ENCODE measurements at places on chromosomes 13 and 19. TPM values are rescaled to one million over a fixed set of nuclear protein-coding genes. Genes with fewer than 3 reads are reported as not detected.

GRCh38 chr19:1700733-1701663 lies 48.6 kb upstream of the TCF3 start:
- DNase-seq, result no peak

Gene PLEKHF1
- 1.8 TPM for total RNA-seq

Gene SRRM5
- total RNA-seq, result not detected

- DNase-seq, result no peak
Measured at GRCh38 chr19:38773469-38774177, at the start of gene LGALS7. Gene LGALS7 (minus strand): TSS chr19:38773517. CDS start chr19:38773492, 25 bp downstream.

Gene PRX
- total RNA-seq, result 4.3 TPM

DNA sequence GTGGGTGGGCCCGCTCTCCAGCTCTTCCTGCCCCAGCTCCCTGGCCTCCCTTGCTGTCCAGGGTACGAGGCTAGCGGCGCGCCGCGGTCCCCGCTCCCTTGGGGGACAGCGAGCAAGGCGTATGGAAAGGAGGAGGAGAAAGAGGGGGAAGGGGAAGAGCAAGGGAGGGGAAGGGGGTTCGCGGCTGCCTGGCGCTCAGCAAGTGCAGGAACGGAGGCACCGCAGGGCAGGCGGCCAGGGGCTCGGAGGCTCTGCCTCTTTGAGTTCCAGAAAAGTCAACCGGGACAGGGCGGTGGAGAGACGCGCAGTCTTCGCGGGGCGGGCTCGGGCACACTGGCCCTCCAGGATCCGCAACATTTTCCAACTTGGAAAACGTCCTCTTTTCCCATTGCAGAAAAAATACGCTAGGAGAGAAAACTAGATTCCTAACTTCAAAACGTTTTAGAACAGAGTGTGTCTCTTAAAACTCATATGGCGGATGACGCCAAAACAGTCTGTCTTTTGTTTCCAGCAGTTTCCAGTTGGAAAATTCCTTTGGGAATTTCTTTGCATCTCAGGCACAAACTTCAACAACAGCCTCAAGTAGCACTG lies 23.1 kb upstream of the TNFRSF19 start:
- DNase-seq, result no peak

GRCh38 chr13:45779901-45780300 lies 71.7 kb downstream of the SIAH3 start:
- no peak for DNase-seq

DNA sequence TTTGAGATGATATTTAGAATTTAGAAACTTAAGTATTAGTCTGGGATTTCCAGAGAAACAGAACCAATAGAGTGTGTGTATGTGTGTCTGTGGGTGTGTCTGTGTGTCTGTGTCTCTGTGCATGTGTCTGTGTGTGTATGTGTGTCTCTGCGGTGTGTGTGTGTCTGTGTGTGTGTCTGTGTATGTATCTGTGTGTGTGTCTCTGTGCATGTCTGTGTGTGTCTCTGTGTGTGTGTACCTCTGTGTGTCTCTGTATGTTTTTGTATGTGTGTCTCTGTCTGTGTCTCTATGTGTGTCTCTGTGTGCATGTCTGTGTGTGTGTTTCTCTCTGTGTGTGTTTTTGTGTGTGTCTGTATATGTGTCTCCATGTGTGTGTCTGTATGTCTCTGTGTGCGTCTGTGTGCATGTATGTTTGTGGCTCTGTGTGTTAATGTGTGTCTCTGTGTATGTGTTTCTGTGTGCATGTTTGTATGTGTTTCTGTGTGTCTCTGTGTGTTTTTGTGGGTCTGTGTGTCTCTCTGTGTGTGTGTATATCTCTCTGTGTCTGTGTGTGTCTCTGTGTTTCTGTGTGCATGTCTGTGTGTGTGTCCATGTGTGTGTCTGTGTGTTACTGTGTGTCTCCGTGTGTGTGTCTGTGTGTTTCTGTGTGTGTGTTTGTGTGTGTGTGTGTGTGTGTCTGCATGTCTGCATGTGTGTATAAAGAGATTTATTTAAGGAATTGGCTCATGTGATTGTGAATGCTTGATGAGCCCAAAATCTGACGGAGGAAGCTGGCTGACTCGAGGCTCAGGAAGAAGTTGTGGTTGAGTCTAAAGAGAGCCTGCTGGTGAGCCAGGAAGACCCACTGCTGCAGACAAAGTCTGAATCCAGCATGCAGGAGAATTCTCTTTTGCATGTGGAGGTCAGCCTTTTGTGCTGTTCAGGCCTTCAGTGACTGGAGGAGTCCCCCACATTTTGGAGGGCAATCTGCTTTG lies 22.2 kb downstream of the GPR42 start:
- no peak for DNase-seq

Gene AP1M1
- 2.0 TPM for total RNA-seq

GRCh38 chr13:98143157-98143553 lies 261 bp downstream of the FARP1 start:
- no peak for DNase-seq

Gene LIM2
- total RNA-seq, result not detected

GRCh38 chr13:40581277-40581579 lies 85.2 kb downstream of the FOXO1 start:
- no peak for DNase-seq

- DNase-seq, result peak; percentile 9
Measured at GRCh38 chr19:29375429-29376119, 150.2 kb upstream of the VSTM2B start.

- DNase-seq, result no peak
Measured at GRCh38 chr19:6429419-6430221, 3.9 kb downstream of the SLC25A41 start.

DNA sequence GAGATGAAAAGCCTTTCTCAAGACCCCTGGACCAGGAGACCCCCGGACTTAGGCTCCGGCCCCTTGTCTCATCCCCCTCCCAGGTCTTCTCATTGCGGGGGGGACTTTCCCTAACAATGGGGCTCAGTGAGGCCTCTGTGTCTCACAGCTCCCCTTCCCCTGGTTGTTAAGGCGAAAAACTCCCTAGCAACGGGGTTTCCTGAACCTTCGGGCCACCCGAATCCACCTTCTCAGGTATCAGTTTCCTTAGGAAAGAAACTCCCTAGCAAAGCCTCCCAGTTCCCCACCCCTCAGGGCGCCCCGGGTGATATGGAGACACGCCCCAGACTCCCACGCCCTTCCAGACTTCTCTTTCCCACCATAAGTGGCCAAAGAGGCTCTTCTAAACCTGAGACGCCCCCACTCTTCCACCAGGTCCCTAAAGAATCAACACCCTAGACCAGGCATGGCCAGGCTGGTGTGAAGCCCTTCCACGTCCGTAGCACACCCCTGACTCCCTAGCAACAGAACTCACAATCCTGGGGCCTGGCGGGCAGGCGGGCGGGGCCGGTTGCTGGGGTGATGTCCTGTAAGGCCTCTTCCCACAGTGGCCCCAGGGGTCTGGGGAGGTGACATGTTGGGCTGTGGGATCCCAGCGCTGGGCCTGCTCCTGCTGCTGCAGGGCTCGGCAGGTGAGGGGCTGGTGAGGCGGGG lies at the start of gene TMEM190:
TSS of gene TMEM190 (plus strand) at position 586 of the 693 bp plus-strand sequence. CDS start at position 614, 28 bp downstream.
- DNase-seq, result no peak

GRCh38 chr13:28865149-28865744 lies 45.1 kb downstream of the MTUS2 start:
- DNase-seq, result no peak

DNA sequence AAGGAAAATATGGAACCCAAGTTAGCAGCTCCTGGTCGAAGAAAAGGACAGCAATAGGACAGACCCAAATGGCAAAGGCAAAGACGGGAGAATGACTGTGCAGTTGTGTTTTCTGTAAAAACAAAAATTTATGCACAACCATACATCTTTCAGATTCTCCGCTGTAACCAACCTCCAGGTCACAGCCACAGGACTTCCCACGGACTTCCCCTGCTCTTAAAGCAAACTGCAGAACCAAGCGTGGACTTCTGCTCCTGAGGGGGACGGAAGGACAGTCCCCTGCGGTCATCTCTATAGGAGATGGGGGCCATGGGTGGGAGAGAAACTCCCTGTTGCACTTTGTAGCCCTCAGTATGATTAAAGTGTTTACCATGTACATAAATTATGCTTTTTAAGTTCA lies 2.5 kb downstream of the GRTP1 start:
- DNase-seq, result no peak

DNA sequence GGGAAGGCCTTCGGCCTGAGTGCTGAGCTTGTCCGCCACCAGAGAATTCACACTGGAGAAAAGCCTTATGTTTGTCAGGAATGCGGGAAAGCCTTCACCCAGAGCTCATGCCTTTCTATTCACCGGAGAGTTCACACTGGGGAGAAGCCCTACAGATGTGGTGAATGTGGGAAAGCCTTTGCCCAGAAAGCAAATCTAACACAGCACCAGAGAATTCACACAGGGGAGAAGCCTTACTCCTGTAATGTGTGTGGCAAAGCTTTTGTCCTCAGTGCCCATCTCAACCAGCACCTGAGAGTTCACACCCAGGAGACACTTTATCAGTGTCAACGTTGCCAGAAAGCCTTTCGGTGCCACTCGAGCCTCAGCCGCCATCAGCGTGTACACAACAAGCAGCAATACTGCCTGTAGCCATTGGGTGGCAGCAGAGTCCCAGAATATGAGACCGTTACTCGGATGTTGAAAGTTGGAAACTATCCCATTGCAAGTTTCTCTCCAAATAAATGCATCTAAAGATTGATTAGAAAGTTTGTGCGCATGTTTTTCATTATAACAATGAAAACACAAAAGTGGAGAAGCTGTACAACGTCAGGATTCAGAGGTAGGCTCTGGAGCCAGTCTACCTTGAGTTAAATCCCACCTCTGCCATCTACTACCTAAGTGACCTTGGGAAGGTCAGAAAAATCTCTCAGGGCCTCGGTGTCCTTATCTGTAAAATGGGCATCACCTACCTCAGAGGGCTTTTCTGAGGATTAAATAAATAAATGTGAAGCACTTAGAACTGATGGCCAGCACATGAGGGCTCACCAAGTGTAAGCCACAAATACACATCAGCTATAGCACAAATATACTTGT lies 21.1 kb downstream of the ZNF473 start:
- DNase-seq, result peak; percentile 29

- no peak for DNase-seq
Measured at GRCh38 chr13:48506092-48506701, 26.7 kb downstream of the RCBTB2 start.

Gene C13orf42
- total RNA-seq, result not detected

GRCh38 chr13:90362707-90363106 lies 984.8 kb upstream of the MIR17HG start:
- DNase-seq, result no peak

Gene SKA3
- 2.6 TPM for total RNA-seq

- no peak for DNase-seq
Measured at GRCh38 chr13:31007417-31007816, 75.0 kb downstream of the TEX26 start.

Gene PALM
- 17.5 TPM for total RNA-seq

GRCh38 chr13:71278512-71278911 lies 588.5 kb downstream of the DACH1 start:
- DNase-seq, result no peak

DNA sequence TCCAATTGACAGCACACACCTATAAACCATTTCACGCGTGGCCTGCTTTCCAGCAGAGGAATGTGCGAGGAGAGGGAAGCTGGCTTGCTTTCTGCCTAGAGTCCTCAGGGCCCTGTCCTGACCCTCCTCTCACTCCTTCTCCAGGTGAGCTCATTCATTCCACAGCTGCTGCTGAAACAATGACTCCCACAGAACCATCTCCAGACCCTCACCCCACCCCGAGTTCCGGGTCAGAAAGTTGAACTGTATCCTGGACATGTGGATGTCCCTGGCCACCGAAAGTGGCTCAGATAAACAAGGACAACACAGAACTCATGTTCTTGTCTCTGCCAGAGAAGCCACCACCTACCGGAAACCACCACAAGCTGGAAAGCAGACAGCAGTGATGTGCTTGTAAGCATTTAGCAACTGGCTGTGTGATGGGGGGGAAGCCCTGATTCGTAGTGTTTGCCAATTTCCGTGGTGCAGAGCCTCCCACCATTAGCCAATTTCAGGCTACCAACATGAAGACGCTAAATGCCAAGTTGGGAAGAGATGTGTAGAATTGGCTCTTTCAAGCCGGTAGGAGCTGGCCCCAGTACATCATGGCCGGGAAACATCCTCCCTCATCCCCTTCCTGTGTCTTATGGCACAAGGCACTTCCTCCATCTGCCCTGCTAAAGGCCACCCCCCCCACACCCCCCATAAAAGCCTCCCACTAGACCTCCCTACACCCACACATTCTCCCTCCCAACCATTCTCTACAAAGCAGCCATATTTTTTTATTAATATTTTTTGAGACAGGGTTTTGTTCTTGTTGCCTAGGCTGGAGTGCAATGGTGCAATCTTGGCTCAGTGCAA lies 5.0 kb downstream of the SYCE2 start:
- DNase-seq, result no peak

DNA sequence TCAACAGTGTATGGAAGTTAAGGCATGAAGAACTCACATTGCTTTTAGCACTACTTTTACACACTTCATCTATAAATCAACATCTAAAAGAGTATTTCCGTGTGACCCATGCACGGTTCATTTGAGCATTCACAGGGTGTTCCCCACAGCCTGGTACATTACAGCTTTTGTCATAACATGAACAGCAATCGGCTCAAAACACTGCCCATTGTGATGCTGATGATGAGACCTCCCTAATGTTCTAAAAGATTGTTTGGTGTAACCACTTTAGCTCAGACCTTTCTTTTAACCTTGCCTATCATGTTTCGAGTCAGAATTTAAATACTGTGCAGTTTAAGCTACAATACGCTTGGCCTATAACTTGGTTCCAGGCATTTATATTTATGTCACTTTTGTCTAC lies 4.1 kb upstream of the KLF5 start:
- DNase-seq, result no peak

- no peak for DNase-seq
Measured at GRCh38 chr13:39815345-39816111, 160.1 kb downstream of the COG6 start.

- peak; percentile 98 for DNase-seq
Measured at GRCh38 chr19:35124098-35125060, 8.8 kb downstream of the FXYD3 start.

Gene PCDH8
- total RNA-seq, result 0.18 TPM

Gene LILRA1
- not detected for total RNA-seq

Gene BCAM
- 34.2 TPM for total RNA-seq

DNA sequence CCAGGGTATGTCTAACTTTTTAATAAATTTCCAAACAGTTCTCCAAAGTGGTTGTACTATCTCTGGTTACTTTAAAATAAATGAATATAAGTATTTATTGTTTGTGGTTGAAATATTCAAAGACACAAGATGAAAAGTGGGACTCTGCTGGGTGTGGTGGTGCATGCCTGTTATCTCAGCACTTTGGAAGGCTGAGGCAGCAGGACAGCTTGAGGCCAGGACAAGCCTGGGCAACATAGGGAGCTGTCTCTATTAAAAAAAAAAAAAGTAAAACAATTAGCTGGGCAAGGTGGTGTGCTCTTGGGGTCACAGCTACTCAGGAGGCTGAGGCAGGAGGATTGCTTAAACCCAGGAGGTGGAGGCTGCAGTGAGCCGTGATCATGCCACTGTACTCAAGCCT lies 10.4 kb downstream of the PNMA8A start:
- no peak for DNase-seq

Gene SIGLECL1
- total RNA-seq, result not detected

Gene MISP3
- total RNA-seq, result 34.1 TPM
